ENCODE measurements at places on chromosomes 13 and 19. TPM values are rescaled to one million over a fixed set of nuclear protein-coding genes. Genes with fewer than 3 reads are reported as not detected.

Gene ZSCAN5C
- not detected for polyA plus RNA-seq

Gene CGB1
- polyA plus RNA-seq = not detected

Gene LCP1
- polyA plus RNA-seq = 2.5 TPM

DNA sequence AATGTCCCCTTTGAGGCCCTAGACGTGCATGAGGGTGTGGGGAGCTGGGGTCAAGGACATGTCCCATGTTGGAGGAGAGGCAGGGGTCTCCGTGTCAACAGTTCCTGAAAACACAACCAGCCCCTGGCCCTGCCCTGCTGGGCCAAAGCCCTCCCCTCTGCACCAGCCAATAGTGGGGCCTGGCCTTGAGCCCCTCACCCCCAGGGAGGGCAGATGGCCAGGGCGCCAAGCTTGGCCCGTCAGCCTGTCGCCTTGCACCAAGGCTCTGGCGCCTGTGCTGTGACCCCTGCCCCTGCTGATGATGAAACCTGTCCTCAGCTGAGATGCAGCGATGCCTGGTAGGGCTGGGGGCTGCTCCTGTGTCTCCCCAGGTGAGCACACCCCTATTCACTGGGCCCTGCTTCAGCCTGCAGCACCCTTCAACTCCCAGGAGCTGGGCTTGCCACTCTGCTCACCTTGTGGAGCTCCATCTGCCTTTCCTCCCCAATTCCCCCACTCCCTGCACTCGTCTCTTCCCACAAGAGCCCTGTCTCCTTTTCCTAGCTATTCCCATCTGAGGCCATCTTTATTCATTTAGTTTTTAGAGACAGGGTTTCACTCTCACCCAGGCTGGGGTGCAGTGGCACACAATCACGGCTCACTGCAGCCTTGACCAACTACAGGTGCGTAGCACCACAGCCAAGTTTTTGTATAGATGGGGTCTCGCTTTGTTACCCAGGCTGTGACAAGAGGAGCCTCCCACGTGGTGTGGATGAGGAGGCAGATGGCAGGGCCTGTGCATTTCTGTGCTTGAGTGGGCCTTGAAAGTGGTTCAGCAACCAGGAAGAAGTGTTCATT, 2.1 kb upstream of the HAMP start:
- DNase-seq = no peak

GRCh38 chr19:23393121-23393520, 2.1 kb downstream of the ZNF91 start:
- no peak for DNase-seq
